ENCODE measurements at places on chromosomes 3 and 15.

DNA sequence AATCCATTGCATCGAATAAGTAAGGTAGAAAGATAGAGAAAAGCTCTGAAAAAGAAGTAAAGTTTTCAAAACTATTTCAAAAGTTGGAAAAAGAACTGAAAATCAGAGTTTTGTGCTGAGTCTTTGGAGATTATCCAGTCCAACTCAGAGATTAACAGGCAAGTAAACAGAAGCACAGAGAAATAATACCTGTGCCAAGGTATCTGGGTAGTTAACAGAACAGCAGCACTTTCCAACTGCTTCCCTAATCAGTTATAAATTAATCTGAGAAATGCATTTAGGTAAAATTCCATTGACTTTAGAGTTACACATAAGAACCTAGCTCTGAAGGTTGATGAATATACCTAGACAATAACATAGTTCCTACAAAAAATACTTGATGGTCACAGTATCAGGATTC is 355.3 kb downstream of the TBC1D5 start:
- DNase-seq, result no peak

GRCh38 chr15:74716651-74717050 is 8.7 kb downstream of the CYP1A1 start:
- no peak for DNase-seq

GRCh38 chr3:188941103-188941502 is 230.7 kb upstream of the TPRG1 start:
- no peak for DNase-seq

GRCh38 chr15:98776607-98777281 is 128.4 kb downstream of the IGF1R start:
- DNase-seq, result peak; percentile 79

- no peak for DNase-seq
Measured at GRCh38 chr3:192122832-192123594, 604.3 kb downstream of the FGF12 start.

GRCh38 chr3:165144271-165144670 is 51.9 kb downstream of the SLITRK3 start:
- no peak for DNase-seq

DNA sequence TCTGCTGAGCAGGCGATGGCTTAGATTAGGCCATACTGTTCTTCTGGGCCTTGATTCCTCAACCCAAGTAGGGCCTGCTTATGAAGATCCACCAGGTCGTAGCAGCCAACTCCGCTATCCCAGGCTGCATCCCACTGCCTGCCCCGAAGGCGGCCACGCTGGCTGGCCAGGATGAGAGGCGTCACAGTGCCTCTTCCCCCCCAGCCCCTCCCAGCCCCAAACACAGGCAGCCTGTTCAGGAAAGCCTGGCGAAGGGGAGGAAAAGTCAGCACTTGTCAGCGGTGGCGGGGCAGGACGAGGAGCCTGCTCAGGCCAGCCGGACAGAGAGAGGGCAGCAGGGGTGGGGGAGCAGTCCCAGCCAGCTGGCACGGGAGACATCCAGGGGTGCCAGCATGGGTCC is 11.2 kb downstream of the PTH1R start:
- no peak for DNase-seq

DNA sequence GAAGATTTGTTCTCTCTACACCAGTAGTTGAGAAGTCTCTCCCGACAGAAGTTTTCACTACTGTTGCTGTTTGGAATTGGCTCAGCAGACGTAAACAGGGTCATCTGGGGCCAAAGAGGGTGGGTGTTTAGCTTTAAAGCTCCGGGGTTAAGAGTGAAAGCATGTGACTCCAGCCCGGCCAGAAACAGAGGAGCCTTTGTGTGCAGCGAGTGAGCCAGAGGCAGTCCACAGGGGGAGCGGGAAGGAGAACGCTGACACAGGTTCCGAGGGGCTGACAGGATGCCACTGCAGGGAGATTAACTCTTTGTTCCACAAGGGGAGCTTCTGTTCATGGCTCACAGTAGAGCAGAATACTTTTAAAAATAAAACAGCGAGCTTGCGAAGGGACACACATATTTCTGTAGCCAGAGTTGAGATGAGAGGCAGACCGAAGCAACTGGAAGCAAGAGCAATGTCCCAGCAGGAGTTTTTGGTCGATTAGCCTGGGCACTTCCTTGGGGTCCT is 26.9 kb downstream of the BMF start:
- DNase-seq, result peak; percentile 71

GRCh38 chr15:64456634-64457108 is 3.7 kb upstream of the ZNF609 start:
- DNase-seq, result no peak

GRCh38 chr15:49664716-49665115 is 43.9 kb downstream of the DTWD1 start:
- no peak for DNase-seq

All from AG20443 (cell line).